Kidney glomerular epithelial cell (primary cell): ENCODE measurements at places on chromosomes 1 and 21.
A peak's percentile ranks its signal among the peaks of the same experiment; 100 is the strongest.

DNA sequence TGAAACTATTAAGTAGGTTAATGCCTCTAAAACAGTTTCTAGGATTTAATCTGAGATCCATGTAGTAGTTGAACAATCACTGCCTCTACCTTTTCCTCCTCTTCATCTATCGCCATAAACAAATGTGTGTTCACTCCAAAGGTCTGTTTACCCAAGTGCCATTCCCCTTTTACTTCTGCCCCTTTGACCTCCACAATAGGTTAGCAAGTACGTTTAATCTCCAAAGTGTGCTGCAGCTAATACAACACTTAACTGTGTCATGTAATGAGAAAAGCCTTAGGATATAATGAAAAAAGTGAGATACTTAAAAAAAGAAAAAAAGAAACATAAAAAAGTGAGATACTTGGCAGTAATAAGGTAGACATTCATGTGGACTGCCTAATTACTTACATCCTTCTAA lies 28.2 kb downstream of the GPBP1L1 start:
- DNase-seq, result no peak

GRCh38 chr1:192579010-192579738 lies 3.6 kb downstream of the RGS1 start:
- peak; percentile 14 for DNase-seq

- no peak for DNase-seq
Observed at GRCh38 chr1:207892764-207893163, 18.2 kb downstream of the CD34 start.

DNA sequence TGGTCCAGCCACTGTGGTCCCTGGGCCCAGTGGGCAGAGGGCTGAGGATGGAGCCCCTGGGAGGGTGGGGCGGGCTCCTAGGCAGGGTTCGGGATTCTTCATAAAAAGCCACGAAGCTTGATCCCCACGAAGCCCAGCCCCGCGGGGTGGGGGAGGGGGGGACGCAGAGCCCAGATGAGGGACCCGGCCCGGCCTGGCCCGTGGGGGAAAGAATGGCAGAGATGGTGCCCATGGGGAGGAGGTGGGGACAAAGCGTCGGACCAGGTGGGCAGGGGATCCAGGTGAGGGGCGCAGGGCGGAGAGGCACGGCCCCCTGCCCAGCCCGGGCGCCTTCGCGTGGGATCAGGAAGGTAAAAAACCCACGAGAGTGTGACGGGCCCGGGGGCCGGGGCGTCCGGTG lies 6.0 kb upstream of the SMIM12 start:
- DNase-seq, result no peak

DNA sequence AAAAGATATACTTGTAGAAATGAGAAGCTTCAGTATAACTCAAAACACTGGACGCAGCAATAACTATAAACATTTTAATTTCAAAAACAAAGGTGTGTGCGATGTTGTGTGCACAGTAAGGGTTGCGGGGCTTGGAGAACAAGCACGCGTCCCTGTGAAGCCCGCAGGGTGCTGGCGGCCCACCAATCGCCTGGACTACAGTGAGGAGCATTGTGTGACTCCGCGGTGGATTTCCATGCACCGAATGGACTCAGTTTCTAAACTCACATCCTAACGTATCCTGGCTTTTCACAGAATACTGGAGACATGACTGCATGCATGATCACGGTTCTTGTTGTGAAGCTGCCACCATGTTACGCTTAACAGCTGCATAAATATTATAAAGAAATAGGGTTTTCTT lies 33.0 kb downstream of the NTPCR start:
- DNase-seq, result no peak
